ENCODE measurements at places on chromosomes 6 and 20.
A peak's percentile ranks its signal among the peaks of the same experiment; 100 is the strongest.

GRCh38 chr20:56815796-56816195 is 186.7 kb downstream of the TFAP2C start:
- DNase-seq, result peak; percentile 19

- DNase-seq, result no peak
Observed at GRCh38 chr6:147159536-147160374, 44.5 kb upstream of the STXBP5 start.

- no peak for DNase-seq
Observed at GRCh38 chr6:106154326-106154725, 68.2 kb downstream of the PRDM1 start.

GRCh38 chr6:1473166-1473565 is 83.8 kb downstream of the FOXF2 start:
- no peak for DNase-seq

- no peak for DNase-seq
Observed at GRCh38 chr6:27053738-27054137, 193.8 kb upstream of the PRSS16 start.

GRCh38 chr6:156455847-156456246 is 321.3 kb upstream of the ARID1B start:
- no peak for DNase-seq

- no peak for DNase-seq
Observed at GRCh38 chr6:109515781-109516409, 32.9 kb upstream of the ZBTB24 start.

GRCh38 chr6:105803442-105803841 is 282.7 kb upstream of the PRDM1 start:
- DNase-seq, result no peak

- DNase-seq, result no peak
Observed at GRCh38 chr6:134951494-134952263, 1.8 kb upstream of the ALDH8A1 start.

GRCh38 chr20:47489448-47489872 is 12.2 kb upstream of the NCOA3 start:
- DNase-seq, result no peak

- peak; percentile 41 for DNase-seq
Observed at GRCh38 chr20:43975096-43975768, 60.6 kb downstream of the TOX2 start.

DNA sequence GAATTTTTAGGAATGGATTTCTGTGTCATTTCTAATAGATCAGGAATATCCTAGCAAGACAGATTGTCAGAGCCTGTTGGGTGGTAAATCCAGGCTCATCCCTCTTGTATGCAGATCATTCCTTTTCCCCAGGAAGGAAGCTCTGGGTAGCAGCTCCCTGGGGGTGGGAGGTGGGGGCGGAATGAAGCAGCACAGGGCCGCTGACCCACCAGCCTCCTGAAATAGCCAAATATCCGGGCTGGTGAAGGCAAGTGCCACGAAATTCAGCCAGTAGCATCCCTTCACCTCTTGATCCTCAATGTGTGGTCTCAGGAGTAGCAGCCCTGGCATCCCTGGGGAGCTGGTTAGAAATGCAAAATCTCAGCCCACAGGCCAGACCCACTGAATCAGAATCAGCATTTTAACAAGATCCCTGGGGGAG is 256.9 kb downstream of the LRFN2 start:
- no peak for DNase-seq

GRCh38 chr20:2564406-2564805 is 28.0 kb downstream of the TMC2 start:
- no peak for DNase-seq

Data from posterior vena cava (tissue), 2 donors.